ENCODE measurements at places on chromosomes 1 and 21.

- no peak for DNase-seq
Observed at GRCh38 chr1:27931184-27931583, 3.6 kb upstream of the SMPDL3B start.

DNA sequence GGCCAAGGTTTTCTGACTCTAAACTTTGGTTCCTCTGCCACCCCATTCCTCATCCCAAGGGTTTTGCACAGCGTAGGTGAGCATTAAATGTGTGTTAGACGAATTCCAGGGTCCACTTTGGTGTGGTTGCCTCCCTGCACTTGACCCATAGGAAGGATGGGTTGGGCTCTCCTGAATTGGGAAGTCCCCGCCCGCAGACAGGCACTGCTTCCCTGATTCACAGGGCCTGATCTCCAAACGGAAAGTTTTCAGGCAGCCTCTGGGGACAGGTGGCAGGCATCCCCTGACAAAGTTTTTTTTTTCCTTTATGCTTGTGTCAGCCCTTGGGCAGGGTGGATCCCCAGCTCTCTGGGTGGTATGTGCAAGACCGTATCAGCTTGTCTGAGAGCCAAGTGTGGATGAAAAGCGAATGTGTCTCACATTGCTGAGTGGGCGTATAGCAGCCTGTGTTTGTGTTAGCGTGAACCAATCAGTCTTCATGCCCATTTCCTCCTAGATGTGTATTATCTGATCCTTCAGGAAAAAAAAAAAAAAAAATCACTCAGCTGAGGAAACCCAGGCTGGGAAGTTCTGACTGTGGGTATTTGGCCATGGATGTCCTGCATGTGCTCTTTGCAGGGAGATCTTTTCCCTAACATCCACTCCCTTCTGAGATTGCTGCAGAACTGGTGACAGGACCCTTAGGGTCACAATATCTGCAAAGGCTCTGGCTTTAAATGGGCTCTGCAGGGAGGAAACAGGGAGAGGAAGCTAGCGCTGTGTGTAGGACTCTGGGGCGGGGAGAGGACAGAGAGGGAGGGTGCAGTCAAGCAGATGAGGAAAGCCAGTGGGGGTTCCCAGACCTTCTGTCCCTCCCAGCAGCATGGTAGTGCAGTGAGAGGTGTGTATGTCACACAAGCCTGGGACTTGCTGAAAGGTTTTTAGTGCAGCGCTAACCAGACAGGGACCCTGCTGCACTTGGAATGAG is 42.2 kb upstream of the TRABD2B start:
- DNase-seq: no peak

DNA sequence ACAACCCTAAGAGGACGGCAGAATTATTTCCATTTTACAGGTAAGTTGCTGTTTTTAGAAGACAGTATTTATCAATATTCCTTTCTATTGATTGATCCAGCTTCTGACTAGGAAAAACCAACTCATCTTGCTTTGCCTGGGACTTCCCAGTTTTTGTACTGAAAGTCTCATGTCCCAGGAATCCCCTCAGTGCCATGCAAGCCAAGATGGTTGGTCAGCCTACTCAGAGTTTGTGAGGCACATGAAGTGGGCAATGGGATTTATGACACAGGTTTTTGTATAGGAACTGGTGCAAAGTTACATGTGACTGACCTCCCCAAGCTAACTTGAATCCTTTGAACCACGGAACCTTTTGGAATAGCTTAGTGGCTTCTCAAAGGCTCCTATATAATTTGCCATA is 45.5 kb downstream of the GNG12 start:
- DNase-seq: no peak

DNA sequence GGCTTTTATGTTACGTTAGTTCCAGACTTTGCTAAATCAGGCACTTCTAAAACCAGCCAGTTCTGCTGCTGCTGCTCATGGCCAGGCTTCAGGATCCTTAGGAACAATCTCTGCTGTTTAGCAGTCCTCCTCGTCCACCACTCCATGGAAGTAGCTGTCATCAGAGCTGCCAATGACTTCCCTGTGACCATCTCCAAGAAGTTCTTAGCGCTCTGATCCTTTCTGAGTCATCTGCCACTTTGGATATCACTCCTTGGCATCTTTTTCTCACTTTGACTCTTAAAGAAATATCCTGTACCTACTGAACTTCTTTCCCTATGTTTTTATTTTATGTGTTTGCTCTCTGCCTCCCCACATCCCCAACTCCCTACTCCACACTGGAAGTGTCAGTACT is 14.7 kb upstream of the IRF2BP2 start:
- no peak for DNase-seq

DNA sequence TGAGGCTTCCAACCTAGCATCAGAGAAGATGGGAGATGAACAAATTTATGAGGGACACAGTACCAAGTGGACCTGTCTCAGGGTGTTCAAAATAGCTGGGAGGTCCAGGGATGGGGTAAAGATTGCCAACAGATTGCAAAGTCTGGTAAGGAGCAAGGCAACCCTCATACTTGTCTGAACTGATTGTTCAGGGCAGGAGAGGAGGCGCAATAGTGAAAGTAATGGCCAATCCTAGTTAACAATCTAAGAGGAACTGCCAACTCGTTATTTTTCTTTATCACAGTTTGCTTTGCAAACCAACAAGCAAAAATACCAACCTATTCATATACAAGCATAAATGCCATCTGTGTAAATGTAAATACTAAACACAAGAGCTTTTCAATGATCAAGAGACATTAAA is 78.4 kb upstream of the S1PR1 start:
- DNase-seq: no peak

DNA sequence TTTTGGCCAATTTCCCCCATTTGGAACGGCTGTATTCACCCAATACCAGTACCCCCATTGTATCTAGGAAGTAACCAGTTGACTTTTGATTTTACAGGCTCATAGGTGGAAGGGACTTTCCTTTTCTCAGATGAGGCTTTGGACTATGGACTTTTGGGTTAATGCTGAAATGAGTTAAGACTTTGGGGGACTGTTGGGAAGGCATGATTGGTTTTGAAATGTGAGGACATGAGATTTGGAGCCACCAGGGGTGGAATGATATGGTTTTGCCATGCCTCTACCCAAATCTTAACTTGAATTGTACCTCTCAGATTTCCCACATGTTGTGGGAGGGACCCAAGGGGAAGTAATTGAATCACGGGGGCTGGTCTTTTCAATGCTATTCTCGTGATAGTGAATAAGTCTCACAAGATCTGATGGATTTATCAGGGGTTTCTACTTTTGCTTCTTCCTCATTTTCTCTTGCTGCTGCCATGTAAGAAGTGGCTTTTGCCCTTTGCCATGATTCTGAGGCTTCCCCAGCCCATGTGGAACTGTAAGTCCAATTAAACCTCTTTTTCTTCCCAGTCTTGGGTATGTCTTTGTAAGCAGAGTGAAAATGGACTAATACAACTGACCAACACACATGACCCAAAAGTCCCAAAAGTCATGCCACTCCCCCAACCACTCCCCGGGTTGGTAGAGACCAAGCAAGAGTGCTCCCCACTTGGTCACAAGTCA is 35.4 kb upstream of the ZNF496 start:
- DNase-seq: no peak

GRCh38 chr21:39150877-39151276 is 32.4 kb downstream of the PSMG1 start:
- DNase-seq: no peak

GRCh38 chr1:242842094-242842493 is 317.6 kb upstream of the PLD5 start:
- no peak for DNase-seq

DNA sequence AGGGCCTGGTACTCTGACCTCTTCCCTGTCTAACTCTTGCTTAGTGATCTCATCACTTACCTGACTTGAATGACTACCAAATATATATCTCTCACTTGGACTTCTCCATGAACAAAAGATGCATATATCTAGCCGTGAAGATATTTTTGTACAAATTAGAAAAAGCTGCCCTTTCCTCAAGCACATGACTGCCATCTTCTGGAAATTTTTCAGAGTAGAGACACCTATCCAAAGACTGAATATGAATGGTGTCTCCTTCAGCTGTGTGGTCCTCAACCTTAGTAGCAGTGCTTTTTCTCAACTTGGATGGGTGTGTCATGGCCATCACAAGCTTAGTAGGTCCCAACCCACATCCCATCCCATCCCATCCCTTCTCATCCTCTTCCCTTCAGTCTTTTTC is 142.3 kb downstream of the DNM3 start:
- DNase-seq: no peak

GRCh38 chr1:5423109-5423508 is 569.1 kb downstream of the NPHP4 start:
- peak; percentile 43 for DNase-seq

GRCh38 chr1:61092642-61093041 is 10.3 kb downstream of the NFIA start:
- DNase-seq: no peak

GRCh38 chr1:156420205-156421061 is 51.4 kb downstream of the RHBG start:
- peak; percentile 59 for DNase-seq

- no peak for DNase-seq
Observed at GRCh38 chr1:245779797-245780755, 625.3 kb downstream of the KIF26B start.

GRCh38 chr1:88888750-88889149 is 2.6 kb downstream of the GTF2B start:
- peak; percentile 43 for DNase-seq

- no peak for DNase-seq
Observed at GRCh38 chr1:228830185-228830953, 95.1 kb downstream of the RHOU start.

DNA sequence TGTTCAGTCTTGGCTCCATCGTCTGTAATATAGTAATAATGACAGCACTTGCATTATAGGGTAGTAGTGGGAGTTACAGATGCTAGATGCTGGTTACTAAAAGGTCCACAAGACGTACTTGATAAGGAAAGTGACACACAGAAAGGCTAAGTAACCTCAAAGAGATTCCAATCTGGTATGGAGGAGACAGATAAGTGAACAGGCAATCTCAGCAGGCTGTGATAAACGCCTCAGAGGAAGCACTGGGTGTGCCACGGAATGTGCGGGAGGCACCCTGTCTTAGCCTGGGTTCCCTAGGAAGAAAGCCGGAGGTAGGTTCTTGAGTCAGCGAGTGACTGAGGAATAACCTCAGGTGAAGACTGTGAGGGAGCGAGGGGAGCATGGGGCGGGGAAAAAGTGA is 4.6 kb upstream of the CTPS1 start:
- no peak for DNase-seq
